ENCODE measurements at places on chromosomes 1 and 21.

GRCh38 chr1:164240081-164240480 is 318.9 kb upstream of the PBX1 start:
- DNase-seq, result no peak

DNA sequence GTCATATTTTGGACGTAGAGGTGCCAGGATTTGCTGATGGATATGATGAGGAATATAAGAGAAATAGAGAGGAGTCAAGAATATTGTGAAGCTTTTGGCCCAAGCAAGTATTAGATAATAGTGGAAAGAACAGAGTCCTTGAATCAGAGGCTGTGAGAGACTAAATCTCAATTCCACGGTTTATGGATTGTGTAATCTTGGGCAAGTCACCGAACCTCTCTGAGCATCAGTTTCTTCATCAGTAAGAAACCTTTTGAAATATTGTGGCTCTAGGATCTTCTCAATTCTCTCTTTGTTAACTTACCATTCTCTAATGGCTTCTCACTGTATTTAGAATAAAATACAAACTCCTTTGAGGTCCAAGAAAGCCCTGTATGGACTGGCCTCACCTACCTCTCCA is 77.6 kb downstream of the RPS6KA1 start:
- peak; percentile 92 for DNase-seq

DNA sequence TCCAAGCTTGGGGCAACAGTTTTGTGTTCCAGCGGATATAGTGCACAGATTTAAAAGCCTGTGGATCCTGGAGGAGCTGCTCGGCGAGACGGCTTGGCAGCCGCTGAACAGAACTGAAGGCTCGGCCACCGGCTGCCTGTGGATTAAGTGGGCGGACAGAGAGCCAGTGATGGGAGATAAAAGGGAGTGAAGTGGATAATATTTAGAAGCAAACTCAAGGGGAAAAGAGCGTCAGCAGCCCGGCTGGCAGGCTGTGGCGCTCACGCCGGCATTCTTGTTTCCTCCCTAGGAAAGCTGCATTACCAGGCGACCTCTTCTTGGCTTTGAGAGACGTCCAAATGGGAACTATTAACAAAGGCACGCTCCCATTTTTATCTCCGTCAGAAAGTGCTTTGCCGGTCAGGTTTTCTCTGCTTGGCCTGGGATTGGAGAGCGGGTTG is 10.4 kb downstream of the TRABD2B start:
- no peak for DNase-seq

DNA sequence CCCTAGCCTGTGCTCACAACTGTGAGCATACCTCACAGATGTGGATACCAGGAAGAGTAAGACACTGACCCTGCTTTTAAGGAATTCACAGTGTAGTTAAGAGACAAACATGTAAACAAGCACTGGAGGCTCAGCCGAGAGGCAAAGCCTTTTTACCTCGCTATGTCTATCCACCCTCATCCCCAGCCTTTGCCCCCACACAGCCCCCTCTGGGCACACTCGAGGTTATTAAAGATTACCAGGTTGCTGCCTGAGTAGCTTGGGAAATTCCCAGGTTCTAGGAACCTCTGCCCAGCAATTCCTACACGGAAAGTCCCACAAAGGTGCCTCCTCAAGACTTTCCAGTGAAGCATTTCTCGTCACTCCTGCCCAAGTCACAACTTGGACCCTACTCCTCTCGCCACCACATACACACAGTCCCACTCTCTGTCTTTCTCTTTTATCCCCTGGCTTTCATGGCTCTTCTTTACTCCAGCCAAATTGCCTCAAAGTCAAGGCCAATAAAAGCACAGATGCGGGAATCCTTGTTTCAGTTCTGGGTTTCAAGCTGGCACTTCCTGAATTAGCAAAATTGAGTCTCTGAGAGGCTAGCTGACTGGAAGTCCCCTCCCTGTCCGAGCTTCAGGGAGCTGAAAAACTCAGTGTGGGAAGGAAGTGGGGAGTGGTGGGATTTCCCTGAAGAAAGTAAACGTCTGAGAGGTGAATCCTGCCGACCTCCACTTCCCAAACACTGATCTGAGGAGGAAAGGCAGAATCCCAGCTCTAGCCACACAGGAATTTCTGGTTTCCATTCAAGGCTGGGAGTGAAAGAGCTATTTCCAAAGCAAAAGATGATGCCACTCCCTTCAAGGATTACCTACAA is 7.6 kb downstream of the DENND2D start:
- DNase-seq, result peak; percentile 91

DNA sequence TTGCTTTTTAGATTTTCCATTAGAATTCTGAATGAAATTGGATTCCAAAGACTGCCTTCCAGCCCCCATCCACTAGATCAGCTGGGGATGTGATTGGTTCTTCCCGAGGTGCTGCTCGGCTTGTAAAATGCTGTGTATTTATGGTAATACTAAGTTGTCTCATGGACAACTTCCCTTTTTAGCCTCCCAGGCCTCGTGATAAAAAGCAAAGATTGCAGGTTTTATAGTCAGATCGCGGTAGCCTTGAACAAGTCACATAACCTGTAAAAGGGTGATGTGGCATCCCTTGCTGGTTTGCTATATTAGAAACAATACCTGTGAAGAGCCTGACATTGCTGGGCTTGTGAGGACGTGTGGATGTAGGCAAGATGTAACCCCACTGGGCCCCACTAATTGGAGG is 10.4 kb downstream of the MUL1 start:
- no peak for DNase-seq

DNA sequence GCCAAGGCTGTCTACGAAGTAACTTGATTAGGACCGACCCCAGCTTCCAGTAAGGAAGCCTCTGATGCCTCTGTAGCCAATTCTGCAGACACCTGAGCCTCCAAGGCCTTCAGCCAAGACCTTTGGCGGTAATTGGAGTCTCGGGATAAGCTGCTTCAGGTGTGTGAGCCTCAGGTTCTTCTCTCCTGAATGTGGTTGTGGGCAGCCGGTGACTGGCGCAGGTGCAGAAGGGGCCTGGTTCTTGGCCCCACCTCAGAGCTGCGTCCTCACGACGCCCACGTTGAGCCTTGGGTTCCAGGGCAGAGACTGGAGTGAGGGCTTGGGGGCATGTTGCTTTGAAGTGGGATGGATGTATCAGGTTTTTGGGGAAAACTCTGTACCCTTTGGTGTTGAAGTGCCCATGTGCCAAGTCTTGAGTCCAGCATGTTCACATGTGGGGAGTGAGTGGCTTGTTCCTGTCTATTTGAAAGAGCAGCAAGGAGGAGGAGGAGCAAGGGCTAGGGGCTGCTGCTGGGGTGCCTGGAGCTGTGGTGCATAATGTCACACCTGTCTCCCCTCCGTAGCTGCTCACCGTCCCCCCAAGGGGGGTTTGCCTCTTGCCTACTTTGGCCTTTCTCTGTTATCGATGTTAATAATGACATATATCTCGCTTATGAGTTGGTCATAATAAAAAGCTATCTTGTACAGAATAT is 1.4 kb downstream of the PSEN2 start:
- DNase-seq, result no peak

DNA sequence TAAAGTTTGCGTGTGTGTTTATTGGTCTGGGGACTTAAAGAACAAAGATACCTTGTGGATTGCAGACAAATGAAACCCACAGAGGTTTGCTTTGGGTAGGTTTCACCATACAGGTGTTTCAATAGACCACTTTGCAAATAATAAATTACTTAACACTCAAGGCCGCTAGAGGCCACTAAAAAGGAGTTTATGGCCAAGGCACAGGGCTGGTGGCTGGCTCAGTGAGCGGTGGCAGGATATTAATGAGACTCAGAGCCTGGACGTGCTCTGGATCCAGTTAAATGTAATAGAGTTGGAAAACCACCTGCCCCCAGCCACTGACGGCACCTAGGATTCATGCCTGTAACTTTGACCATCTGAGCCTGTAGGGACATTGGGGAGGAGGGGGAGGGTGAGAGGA is 44.5 kb downstream of the LRRC38 start:
- no peak for DNase-seq

- DNase-seq, result no peak
Measured at GRCh38 chr1:69519006-69519405, 48.7 kb upstream of the LRRC7 start.

DNA sequence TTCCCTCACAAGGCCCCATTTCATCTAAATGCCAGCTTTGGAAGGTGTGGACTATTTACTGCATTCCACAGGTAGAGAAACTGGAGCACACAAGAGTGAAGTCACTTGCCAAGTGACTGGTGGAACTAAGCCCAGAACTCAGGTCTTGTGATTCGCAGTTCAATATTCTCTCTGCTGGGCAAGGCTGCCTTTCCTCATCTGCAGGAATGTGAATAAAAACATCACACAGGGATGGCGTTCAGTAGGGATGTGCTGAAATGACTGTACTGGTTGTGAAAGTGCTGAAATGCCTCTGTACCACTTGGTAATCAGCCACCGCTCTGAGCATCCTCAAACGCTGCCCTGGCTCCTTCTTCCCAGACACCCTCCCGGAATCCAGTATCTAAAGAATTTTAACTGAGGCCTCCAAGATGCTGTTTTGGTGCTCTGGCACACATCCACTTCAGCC is 145.6 kb downstream of the HIVEP3 start:
- no peak for DNase-seq

GRCh38 chr21:45516071-45516670 is 26.1 kb downstream of the SLC19A1 start:
- no peak for DNase-seq

GRCh38 chr1:53315046-53315445 is 12.8 kb downstream of the LRP8 start:
- no peak for DNase-seq

DNA sequence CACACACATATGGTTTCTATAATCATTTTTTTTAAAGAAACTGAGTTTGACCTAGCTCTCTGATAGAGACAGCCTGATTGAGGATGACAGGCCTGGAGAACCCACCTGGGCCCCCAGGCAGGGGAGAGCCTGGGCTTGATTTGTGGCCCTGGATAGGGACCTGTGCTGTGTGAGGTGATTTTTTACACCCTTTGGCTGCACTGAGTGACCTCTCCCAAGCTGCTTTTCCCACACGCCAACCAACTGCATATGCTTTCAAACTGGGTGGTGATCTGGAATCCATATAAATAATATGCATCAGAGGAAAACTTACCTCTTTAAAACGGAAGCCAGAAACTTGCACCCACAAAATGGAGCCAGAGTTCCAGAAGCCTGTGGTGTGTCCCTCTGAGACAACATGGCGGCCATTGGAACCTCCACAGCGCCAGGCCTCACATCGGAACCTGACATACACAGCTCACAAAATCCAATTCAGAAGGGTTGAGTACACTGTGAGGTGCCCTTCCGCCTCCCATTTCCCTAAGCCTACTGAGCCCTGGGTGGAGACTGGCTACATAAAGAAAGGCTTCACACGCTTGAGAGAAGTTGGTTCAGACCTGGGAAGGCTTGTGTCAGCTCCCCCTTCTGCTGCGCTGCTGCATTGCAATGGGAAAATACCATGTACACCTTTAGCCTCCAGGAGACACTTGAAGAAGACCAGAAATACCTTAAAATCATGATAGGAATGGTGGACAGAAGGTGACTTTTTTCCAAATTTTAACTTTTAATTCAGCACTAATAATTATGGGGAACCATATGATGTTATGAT is 160.7 kb downstream of the HHIPL2 start:
- no peak for DNase-seq

- DNase-seq, result no peak
Measured at GRCh38 chr1:62599044-62599443, 1.7 kb downstream of the ANGPTL3 start.

- no peak for DNase-seq
Measured at GRCh38 chr1:56171670-56172069, 407.7 kb downstream of the PLPP3 start.

DNA sequence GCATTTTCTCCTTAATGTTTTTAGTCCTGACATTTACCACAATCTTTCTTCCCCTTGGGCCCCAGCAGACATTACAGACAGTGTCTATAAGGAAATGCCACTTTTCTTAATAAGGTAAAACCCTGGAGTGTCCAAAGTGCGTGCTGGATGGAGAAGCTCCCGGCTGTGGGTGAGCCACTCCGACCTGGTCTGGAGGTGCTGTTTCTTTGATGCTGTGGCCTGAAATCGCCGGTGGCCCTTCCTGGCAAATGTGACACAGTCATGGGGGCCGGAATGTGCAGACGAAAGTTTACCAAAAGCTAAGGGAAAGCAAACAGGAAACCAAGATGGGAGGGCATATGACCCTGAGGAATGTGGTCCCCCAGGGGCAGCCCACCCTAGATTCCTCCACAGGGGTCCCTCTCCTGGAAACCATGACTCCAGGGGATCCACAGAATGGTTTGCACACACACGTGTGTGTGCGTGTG is 77.9 kb downstream of the FHAD1 start:
- DNase-seq, result no peak

GRCh38 chr1:221227460-221227859 is 348.2 kb downstream of the HLX start:
- DNase-seq, result no peak

DNA sequence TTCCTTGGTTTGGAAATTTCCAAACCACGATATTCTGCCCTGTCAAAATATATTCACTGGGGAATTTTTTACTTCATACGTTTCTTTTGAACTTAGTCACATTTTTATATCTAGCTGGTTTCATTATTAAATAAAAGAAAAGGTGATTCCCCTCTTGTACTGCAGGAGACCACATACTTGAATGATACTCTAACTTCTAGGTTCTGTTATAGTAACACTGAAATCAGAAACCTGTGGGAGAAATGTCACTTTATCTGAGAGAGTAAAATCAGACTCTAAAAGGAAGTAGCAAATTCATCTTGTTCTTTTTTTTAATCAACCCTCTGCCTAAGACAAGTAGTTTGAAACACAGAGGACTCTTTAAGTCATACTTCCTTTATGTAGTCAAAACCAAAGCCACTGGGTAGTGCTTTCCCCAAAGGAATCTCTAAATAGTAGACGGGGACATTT is 34.4 kb downstream of the MRPL39 start:
- DNase-seq, result peak; percentile 68

- DNase-seq, result no peak
Measured at GRCh38 chr21:37139154-37139553, 66.1 kb downstream of the TTC3 start.

DNA sequence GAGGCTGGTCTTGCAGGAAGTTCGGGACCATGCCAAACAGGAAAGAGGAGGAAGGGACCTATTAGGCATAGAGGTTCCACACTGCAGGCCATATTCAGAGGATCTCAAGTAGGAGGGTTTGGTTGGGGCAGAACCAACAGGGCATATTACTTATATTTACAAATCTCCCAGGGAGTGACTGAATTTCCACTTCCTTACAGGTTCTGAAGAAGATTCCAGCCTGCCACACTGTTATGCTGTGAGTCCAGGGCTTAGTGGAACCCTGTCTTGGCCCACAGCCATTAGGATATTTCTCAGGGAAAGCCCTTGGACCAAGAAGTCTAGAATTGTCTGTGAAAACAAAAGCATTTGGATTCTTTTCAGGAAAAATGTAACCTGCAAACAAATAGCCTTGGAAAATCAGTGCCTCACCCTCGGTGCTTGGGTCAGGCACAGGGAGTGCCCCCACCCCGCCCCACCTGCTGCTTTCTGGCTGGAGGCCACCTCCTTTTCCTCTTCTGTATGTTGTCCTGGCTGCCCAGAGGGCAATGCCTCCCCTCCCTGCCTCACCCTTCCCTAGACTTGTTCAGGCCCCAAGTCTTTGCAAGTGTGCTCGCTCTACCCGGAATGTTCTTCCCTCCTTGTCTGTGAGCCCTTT is 41.0 kb upstream of the JUN start:
- no peak for DNase-seq
